ENCODE measurements at places on chromosomes 6 and 20.

DNA sequence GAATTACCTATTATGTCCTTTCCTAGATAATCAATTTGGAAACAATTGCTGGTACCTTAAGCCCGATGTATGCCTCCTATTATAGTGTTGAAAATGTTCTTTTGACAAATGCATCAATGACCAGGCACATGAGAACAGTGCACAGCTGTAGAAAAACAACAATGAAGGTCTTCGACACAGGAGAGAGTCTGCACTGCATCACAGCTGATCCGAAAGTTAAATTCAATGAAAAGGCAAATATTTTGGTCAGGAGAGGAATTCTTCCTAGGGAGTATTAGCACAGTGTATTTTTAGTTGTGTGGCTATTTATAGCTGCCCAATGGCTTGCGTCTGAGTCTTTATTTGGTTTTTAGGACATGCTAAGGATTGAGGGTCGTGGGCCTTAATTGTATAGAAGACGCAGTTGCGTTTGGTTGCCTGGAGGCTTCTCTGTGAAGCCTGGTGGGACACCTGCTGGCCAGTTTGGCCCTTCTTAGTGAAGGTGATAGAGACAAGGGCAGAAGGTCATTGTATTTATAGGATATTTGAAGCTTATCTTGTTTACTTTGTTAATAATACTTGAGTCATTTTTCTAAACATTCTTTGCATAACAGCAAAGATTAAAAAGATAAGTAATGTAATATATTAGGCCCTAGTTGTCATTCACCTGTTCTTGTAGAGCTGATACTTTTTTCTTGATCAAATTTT lies 72.3 kb downstream of the CDYL start:
- DNase-seq = no peak

GRCh38 chr6:89792881-89793280 lies 26.7 kb downstream of the MDN1 start:
- no peak for DNase-seq

GRCh38 chr6:149405823-149406765 lies 6.0 kb downstream of the SUMO4 start:
- no peak for DNase-seq

GRCh38 chr6:137832110-137832509 lies 34.9 kb upstream of the TNFAIP3 start:
- no peak for DNase-seq

DNA sequence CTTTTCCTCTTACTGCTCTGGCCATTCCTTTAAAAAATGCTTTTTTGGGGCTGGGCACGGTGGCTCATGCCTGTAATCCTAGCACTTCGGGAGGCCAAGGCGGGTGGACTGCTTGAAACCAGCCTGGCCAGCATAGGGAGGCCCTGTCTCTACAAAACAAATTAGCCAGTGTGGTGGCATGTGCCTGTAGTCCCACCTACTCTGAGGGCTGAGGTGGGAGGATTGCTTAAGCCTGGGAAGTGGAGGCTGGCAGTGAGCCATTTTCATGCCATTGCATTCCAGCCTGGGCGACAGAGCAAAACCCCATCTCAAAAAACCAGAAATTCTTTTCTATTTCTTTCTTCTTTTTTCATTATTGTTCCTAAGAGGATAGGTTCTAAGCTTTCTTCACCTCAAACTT lies 36.9 kb upstream of the RNF144B start:
- DNase-seq = no peak

DNA sequence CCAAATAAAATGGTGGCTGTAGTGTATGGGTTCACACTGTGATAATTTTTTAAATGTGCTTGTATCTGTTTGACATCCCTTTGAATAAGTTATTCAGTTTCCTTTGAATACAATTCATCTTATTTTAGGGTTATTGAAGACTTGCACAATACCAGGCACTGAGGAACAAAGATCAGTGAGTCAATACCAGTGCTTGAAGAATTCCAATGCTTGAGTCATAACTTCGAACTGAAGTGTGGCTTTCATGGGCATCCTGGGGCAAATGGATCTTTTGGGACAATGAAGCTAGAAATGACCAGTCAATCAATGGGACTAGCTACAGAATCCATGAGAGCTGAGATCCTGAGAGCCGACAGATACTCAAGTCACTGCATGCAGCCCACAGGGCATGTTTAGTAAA lies 349.9 kb upstream of the FLRT3 start:
- no peak for DNase-seq

DNA sequence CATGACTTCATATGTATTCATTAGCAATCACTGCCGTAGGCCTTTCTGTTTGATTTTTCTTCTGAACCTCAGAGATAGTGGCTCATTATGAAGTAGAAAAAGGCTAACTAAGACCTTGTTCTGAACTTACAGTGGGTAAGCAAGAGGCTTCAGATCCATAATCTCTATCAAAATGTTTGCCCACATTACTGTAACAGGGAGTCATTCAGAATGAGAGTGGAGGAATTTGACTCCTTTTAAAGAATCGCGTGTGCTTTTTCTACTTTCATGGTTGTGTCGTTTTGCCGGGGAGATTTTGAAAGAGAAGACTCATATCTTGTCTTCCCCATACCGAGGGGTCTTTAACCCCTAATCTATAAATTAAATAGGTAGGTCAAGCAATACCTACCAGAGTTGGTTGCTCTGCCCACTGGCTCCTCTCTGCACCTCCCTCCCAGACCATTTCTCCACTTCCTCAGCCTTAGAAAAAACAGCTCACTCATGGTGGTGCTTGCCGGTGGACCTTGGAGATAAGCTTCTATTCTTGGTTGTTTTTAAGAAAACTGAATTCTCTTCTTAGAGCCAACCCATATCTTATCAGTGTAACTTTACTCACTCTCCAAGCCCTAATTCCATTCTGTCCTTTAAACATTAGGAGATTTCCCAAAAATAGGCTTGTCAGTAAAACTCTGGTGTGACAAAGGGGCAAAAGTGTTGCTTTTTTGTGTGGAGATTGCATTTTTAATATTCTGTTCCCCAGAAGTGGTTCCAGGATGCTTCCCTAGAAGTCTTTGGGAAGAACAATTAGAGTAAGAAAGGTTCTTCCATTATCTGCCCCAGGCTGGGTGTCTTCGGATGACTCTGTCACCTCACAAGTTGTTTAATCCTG lies 56.6 kb downstream of the E2F3 start:
- no peak for DNase-seq

DNA sequence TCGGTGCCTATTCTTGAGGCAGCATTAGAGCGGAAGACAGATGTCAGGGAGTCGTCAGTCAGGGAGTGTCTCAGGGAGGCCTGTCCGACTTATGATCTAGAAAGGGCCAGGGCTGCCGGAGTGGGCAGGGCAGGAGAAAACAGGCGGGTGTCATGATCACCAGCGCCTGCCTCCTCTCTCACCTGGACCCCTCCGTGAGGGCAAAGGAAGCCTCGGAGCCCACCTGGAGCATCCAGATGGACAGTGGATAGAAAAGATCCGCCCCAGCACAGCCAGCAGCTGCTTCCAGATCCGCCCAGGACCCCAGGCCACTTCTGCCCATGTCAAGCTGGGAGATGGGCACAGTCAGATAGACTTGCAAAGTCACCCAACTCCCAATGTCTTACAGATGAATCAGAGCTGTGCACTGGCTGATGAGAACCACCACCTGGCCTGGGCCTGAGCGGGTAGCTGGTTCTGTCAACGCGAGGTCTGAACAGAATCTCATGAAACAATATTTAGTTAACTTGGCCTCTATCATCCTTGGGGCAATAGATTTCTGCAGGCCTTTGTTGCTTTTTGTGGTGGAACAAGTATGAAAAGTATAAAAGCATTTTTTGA lies 22.2 kb downstream of the PSMG4 start:
- no peak for DNase-seq

DNA sequence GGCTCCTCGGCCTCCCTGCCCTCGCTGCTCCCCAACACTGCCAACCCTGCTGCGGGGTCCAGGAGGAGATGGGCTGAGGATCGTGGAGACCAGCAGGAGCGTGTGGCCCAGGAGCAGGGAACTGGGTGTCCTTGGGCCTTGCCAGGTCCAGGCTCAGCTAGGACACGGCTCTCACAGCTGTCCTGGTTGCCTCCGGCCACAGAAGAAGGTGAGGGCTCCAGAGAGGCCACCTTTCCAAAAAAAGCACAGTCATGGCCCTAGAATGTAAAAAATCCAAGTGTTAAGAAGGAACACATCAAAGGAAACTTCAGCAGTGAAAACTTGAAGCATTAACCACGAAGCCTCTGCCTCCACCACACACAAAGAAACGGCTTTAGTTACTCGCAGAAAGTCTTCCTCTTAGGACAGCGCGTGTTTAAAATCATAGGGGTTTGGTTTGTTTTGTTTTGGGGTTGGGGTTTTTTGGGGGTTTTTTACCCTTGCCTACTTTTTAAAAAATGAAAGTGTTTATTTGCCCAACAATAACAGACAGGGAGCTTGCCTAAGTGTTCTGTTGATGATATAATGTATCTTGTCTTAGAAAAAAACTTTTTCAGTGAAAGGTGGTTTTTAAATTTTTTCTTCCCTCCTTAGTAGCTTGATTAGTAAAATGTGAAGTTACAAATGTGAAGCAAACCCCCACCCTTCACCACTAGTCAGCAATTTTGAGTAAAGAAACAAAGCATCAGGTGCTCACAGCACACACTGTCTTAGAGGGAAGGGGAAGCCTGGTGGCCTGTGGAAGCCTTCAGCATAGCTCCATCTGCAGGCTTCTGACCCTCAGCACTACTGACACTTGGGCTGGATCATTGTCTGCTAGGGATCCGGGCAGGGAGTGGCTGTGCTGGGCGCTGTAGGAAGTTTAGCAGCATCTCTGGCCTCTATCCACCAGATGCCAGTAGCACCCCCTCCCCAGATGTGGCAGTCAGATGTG lies 60.0 kb downstream of the PTPN1 start:
- no peak for DNase-seq

DNA sequence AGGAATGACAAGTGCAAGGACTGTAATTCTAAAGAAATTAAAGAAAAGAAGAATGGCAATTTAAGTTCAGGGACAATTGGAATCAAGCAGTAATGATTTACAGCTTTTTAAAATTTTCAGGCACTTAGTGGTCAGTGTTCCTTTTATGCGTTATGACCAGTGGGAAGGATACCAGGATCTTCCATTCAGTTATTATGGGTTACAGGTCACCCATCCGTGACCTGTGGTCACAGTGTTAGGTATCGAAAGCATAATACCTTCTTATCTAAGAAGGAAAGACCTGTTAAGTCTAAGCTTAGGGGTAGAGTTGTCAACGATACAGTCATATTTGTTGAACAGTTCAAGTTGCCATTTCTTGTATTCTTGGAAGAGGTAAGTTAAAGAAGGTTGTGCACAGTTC lies 253.8 kb downstream of the LAMA2 start:
- no peak for DNase-seq

DNA sequence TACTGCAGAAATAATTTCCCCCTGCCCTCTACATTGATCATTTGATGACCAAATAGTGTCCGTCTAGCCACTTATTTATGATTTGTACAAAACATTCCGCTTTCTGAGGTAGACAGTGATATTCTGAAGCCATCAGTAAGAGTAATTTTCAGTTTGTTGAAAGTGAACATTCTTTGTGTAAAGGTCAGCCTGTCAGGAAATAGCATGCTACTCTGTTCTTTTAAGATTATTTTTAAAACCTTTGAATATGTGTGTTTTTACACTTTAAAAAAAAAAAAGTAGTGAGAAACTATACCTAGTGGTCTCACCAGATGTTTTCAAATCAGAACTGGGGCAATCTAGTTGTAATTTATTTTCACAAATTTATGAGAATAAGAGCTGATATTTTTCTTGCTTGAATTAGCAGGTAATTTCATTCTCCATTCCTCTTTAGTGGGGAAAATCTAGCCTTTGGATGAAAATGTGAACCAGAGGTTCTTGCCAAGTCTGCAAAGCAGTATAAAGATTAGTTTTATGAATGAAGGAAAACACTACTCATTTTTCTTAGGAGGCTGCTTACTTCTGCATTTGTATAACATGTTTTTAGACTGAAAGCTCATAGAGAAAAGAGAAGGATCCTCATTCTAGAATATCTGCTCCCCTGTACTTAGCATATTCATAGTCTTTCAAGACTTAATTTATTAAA lies 12.1 kb upstream of the REV3L start:
- no peak for DNase-seq

DNA sequence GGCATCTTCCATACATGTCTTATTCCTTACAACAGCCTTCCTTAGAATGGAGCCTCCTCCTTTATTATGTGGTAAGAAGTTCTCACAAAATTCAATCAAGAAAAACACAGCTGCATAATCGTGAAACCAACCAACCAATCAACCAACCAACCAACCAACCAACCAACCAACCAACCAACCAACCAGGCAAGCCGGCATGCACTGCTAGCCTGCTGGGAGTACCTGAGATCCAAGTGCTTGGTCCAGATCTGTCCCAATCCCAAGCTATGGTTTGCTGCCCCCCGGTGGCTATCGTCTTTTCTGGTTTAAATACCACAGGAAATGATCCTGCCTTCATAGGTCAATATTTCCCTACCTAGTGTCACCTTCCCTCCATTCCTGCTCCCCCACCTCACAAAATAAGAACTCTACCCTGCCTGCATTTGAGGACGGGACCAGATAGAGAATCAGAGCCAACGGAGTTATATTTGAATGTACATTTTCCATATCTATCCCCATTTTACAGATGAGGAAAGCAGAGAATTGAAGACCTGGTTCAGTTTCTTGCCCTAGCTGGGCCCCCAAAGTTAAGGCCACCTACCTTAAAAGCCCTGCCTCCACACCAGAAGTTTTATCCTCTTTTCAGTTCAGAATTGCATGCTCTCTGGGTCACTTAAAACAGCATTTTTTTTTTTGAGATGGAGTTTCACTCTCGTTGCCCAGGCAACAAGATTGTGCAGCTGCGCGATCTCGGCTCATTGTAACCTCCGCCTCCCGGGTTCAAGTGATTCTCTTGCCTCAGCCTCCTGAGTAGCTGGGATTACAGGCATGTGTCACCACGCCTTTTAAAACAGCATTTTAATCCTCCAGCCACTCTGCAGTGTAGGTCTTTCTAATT lies 27.1 kb downstream of the RAB44 start:
- peak; percentile 11 for DNase-seq

GRCh38 chr6:71706523-71706922 lies 179.8 kb upstream of the RIMS1 start:
- DNase-seq = no peak

DNA sequence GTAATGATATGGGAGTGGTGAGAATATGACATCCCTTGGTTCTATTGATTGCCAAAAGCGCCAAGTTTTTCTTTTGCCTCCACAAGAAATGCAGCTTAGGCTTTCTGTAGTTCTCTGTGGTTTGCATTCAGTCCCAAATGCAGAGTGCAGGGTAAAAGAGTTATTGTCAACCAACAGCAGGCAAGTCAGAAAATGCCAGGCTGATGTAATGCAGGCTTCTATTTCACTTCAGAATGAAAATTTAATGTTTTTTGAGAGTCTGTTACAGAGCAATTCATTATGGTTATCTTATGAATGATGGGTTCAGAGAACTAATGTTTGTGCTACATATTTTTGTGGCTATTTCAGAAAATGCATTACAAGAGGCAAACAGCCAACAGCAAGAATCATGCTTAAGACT lies 293.5 kb downstream of the CENPW start:
- DNase-seq = no peak

DNA sequence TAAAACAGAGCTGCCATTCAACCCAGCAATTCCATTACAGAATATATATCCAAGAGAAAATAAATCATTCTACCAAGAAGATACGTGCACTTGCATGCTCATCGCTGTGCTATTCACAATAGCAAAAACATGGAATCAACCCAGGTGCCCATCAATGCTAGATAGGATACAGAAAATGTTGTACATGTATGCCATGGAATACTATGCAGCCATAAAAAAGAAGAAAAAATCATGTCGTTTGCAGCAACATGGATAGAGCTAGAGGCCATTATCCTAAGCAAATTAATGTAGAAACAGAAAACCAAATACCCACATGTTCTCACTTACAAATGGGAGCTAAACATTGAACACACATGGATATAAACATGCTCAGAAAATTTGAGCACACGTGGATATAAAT lies 633.1 kb upstream of the CITED2 start:
- no peak for DNase-seq

GRCh38 chr6:17725083-17725482 lies 18.4 kb upstream of the NUP153 start:
- DNase-seq = no peak

Data from activated T-helper 9 cell treated with anti-CD3 and anti-CD28 coated beads, Interleukin-2, amount 50 U/mL, for 16 hours (primary cell).